Glomerular endothelial cell (primary cell): ENCODE measurements at places on chromosomes 6 and 20.

- no peak for DNase-seq
These were observed 77.0 kb upstream of the DTNBP1 start for GRCh38 chr6:15739867-15740266.

DNA sequence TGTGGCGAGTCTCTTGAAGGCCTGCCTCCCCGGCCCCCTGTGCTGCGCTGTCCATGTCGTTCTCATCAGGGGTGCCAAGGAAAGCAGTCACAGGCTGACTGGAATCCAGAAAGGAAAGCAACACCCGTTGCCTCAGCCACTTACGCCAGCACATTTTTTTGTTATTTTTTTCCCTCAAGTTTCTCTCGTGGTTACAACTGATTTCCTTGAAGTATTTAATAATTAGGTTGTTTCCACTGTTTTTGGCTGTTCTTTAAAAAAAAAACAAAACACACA lies 17.9 kb upstream of the SLC22A1 start:
- DNase-seq: no peak

GRCh38 chr20:2295886-2296515 lies at the start of gene TGM3:
TSS of gene TGM3 (plus strand) at chr20:2296001. CDS start at chr20:2296064, 63 bp downstream.
- DNase-seq: no peak

GRCh38 chr20:2385026-2385425 lies 4.3 kb downstream of the TGM6 start:
- no peak for DNase-seq

- no peak for DNase-seq
These were observed 925 bp downstream of the FHL5 start for GRCh38 chr6:96563853-96564252.

DNA sequence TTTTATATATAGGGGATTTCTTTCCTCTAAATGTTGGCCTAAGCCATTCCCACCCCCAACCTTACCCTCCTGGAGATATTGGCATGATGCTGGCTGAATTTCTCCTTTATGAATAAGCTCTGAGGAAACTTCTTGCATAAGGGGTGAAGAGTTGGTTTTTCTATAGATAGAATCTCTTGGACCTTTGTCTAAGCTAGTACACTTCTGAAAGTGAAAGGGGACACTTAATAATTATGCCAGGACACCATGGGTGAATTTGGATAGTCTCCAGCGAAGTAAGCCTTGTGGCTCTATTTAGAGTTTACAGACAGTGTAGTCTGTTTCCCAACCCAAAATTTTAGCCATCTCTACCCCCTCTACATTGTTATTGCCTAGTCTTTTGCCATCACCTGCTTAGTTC lies 27.1 kb upstream of the FABP7 start:
- DNase-seq: no peak

- no peak for DNase-seq
These were observed 77.7 kb downstream of the CHD6 start for GRCh38 chr20:41540459-41540858.
